ENCODE measurements at places on chromosomes 4 and X. TPM values are rescaled to one million over a fixed set of nuclear protein-coding genes. Genes with fewer than 3 reads are reported as not detected.

Gene TRAM1L1
- 0.52 TPM for total RNA-seq

Gene SOD3
- total RNA-seq = not detected

Gene TMPRSS11F
- not detected for total RNA-seq

Gene POU3F4
- total RNA-seq = not detected

Gene COX18
- total RNA-seq = 6.3 TPM

Gene RTL5
- total RNA-seq = 2.9 TPM

Gene NDUFC1
- total RNA-seq = 79.0 TPM

Gene NRK
- total RNA-seq = not detected

Gene GRIA3
- total RNA-seq = not detected

Gene UTP3
- total RNA-seq = 35.5 TPM

Gene NMU
- 0.83 TPM for total RNA-seq

Gene GSPT2
- 7.8 TPM for total RNA-seq

Gene ZDHHC15
- not detected for total RNA-seq

Gene NEK1
- 2.3 TPM for total RNA-seq

Gene CDX4
- total RNA-seq = not detected

Gene ADGRA3
- 14.0 TPM for total RNA-seq

Gene MAML3
- total RNA-seq = 11.6 TPM

Gene MAOB
- 0.14 TPM for total RNA-seq

Gene ADAMTS3
- total RNA-seq = not detected

Gene PLP1
- total RNA-seq = not detected

Gene EFHC2
- total RNA-seq = 0.38 TPM

Gene TMPRSS11A
- not detected for total RNA-seq

Gene ESX1
- total RNA-seq = not detected

Gene CT45A5
- total RNA-seq = not detected

Gene PARM1
- total RNA-seq = 0.55 TPM

Gene MAGEA11
- not detected for total RNA-seq

Gene PF4V1
- not detected for total RNA-seq

Gene PSMD10
- 65.9 TPM for total RNA-seq

Gene TLR3
- total RNA-seq = 0.32 TPM

Gene NHS
- 2.3 TPM for total RNA-seq

Gene UGT2A3
- total RNA-seq = 0.07 TPM

Gene HPSE
- total RNA-seq = 1.2 TPM

Data from A549 treated with Hydrocortisone at 1 μM for 4 hours (cell line).